ENCODE measurements at places on chromosomes 5 and 9. TPM values are rescaled to one million over a fixed set of nuclear protein-coding genes. Genes with fewer than 3 reads are reported as not detected.

DNA sequence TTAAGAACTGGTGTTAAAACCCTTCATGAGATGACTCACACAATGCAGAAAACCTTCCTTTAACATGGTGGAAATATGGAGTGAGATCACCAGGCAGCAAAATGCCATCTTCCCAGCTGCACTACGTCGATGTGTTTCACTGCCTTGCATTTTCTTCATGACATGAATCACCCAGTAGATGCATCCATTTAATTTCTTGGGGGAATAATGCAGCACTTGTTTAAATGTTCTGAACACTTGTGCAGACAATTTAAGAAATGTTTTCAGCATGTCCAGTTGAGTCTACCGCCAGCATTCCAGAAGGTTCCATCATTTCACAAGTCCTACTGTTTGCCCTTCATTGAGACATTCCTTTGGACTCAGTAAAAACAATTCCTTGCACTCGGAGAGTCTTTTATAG, 81.6 kb downstream of the ADAMTS16 start:
- DNase-seq: no peak

The FBXL7 gene
- total RNA-seq: not detected

The PKD2L2 gene
- total RNA-seq: 0.30 TPM

- peak; percentile 47 for DNase-seq
Observed at GRCh38 chr9:120710110-120710981, 3.9 kb downstream of the MEGF9 start.

DNA sequence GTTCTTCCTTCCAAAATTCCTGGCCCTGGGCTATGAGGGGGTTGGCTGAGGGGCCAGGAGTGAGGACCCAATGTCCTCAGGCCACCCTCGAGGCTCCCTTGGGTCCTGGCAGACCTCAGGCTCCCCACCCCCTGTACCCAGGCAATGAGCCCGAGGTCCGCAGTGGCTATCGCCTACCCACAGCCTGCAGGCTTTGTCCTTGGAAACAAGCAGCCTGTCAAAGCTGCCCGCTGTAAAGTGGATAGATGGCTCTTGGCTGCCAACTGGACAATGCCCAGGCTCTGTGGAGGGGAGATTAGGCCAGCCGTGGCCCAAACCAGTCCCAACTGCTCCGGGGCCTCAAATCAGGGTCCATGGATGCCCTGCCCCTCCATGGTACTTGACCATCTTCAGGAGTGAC, 2.2 kb upstream of the ADGRD2 start:
- DNase-seq: no peak

The IFNA2 gene
- total RNA-seq: not detected

GRCh38 chr5:58315794-58316193, 144.1 kb downstream of the PLK2 start:
- DNase-seq: no peak

The BTNL3 gene
- total RNA-seq: not detected

DNA sequence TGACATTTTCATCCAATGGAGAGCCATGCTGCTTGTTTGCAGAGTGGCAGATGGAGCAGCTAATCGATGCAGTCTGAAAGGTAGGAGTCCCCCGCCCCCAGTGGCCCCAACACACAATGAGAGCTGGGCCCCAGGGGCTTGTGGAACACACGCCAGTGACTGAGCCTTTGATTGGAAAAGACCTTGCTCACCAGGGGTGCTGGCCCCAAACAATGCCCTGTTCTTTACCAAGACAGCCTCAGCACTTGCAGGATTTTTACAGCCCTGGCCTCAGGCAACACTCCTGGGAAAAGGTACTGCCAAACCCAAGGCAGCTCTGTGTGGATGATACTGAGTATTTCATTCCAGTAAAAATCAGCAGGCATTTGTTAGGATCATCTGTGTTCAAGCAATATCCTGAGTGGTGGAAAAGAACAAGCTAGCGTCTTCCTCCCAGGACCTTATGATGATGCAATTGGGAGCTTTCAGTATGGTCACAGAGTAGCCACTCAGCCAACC, 276.8 kb upstream of the CLINT1 start:
- DNase-seq: no peak

GRCh38 chr9:38263532-38263931, 129.0 kb upstream of the ALDH1B1 start:
- DNase-seq: no peak

All from activated CD4-positive, alpha-beta memory T cell treated with anti-CD3 and anti-CD28 coated beads, Interleukin-2, amount 10 ng/mL, durations not matched to agents 7 days and 5 days (primary cell).